ENCODE measurements at places on chromosomes 6 and 20.

DNA sequence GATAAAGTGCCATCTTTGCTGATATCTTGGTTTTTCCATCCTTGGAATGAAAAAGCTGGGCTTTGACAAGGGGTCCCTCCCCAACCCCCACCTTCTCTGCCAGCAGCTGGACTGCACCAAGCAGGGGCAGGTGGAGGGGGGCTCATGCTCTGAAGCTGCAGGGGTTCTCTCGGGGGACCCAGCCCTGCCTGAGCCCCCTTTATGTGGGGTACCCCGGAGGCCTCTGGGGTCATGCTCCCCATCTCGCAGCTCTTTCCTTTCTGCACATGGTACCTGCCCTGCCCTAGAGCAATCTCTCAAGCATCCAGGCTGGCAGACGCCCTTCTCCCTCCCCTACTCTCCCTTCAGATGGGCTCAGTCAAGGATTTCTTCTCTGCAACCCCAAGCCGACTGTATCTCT, 146.7 kb upstream of the PTPN1 start:
- no peak for DNase-seq

DNA sequence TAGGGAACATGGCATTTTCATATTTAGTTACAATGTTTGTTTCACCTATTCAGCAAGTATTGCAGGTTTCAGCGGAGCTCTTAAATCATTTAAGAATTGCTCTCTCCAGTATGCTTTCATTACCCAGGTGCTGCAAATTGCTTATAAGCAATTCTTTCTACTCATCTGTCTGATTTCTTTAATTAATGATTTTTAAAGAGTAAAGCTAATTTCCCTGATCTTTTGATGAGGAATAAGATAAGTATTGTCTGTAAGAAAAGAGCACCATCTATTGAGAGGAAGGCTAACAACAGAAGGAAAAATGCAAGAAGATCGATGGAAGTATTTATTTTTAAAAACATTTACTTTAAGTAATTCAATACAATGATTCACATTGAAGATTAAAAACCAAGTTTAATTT, 2.0 kb downstream of the OPRM1 start:
- DNase-seq, result no peak

- DNase-seq, result no peak
Measured at GRCh38 chr20:38345643-38346042, 639 bp upstream of the LBP start.

- DNase-seq, result no peak
Measured at GRCh38 chr20:23242104-23242503, 108.5 kb upstream of the NXT1 start.

DNA sequence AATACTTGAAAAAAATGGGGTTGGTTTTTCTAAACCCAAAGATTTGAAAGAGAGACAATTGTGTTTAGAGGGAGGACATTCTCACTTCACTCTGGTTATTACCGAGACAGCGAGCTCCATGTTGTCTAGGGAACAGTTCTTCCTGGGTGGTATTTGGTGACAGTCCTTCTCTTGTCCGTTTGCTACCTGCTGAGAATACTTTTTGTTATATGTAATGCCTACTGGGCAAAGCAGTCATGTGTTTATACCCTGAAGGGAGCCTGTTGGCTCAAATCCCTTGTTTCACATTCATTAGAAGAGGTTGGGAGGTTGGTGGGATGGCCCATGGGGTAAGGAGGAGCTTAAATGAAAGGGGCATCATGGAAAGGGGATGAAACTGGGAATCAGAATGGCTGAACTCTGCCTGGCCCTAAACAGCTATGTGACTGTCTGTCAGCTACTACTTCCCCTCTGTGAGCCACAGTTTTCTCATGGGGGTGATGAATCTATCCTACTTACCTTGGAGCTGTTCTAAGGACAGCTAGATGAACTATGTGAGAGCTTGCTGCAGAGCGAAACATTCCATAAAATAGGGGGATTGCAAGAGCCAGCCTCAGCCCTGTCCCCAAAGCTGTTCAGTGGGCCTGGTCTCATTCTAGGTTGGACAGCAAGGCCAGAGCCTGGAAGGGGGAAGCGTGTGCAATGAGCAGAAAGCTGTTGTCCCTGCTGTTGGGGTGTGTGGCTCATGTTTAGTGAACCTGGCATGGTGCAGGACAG, 43.5 kb downstream of the FNDC1 start:
- no peak for DNase-seq

DNA sequence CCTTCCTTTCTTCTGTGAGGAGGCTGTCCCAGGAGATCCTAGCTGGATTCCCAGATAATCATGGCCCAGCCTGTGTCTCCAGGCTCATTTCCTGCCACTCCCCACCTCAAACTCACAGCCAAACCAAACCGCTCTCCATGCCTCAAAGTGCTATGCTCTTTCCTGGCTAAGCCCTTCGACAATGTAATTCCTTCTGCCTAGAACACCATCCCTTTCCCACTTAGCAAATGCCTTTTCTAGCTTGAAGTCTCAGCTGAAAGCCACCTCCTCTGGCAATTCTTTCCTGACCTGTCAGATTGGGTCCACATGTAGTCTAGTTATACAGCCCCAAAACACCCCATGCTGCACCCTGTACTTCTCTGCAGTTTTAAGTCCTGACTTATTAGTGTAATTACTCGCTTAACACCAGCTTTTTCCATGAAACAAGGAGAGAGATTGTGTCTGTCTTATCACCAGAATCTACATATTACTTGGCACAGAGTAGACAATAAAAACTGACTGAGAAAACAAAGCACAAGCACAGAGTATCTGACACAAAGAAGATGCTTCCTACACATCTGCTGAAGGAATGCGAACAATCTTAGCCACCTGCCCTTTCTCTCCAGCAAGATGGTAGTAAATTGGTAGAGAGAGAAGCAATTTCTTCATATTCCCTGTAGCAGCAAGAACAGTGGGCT, 5.4 kb downstream of the TRIM26 start:
- no peak for DNase-seq

DNA sequence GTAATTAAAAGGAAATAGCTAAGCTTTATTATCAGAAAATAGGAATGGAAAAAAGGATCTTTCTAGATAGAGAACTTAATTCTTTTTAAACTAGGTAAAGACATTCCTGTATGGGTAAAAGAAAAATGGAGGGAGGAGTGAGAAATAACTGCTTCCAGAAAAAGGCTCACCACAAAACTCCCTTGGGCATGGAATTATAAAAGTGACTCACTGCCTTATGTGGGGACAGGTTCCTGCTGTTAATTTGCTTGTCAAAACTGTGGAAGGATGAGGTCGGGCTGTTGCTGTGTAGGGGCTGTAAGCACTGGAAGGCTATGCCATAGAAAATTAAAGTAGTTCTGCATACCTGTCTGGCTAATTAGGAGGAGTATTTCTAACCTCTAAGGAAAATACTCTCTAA, 158.7 kb downstream of the UBE3D start:
- no peak for DNase-seq

GRCh38 chr6:170314983-170315382, 8.4 kb downstream of the FAM120B start:
- no peak for DNase-seq

DNA sequence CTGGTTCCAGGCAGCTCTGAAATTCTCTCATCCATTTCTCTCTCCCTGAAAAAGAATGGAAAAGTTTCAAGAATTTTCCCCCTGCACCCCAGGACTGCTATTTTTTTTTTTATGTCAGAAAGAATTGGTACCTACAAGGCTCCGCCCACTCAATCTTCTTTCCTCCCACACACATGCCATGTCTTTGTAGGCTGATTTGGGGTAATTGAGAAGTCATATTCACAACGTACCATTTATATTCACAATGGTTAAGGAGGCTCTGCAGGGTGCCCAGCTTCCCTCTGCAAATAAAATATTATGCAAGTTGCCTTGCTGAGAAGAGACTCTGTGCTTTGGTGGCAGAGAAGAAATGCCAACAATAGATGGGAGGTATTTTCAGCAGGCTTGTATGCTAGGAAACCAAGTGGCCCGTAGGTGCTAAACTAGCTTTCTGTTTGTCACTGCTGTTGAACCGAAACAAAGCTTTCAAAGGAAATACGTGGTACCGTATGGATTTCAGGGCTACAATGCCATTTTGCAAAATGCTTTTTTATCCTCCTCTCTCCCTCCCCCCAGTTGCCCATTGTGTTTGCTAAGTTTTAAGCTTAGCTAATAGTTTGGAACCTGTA, 150.0 kb downstream of the PHACTR1 start:
- DNase-seq, result no peak

GRCh38 chr6:35343092-35343834, 905 bp downstream of the PPARD start:
- no peak for DNase-seq

GRCh38 chr6:33299237-33299944, 649 bp upstream of the RGL2 start:
- DNase-seq, result peak; percentile 86

DNA sequence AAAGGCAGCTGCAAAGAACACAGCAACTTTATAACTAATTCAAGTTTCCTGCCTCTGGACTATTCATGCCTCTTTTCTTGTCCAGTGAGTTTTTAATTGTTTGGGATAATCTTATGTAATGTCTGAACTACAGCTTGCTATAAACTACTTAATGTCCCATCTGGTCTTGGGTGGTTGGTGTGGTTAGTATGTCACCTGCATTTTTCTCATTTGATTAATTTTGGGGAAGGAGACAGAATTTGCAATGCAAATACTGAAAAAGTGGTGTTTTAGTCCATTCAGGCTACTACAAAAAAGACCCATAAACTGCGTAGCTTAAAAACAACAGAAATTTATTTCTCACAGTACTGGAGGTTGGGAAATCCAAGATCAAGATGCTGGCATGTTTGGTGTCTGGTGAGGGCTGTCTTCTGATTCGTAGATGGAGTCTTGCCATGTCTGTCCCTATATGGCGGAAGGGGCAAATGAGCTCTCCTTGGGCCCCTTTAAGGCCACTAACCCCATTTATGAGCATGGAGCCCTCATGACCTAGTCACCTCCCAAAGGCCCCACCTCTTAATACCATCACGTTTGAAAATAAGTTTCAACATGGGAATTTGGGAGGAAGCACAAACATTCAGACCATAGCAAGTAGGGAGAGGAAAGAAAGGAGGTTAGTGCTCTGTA, 22.4 kb downstream of the RNF8 start:
- no peak for DNase-seq

GRCh38 chr6:131212024-131212423, 76.8 kb downstream of the AKAP7 start:
- DNase-seq, result no peak

GRCh38 chr6:70110126-70111022, 192.5 kb downstream of the COL9A1 start:
- no peak for DNase-seq

GRCh38 chr6:159935633-159936032, 33.2 kb upstream of the IGF2R start:
- no peak for DNase-seq

- no peak for DNase-seq
Measured at GRCh38 chr20:61599541-61599992, 347.5 kb downstream of the CDH4 start.

DNA sequence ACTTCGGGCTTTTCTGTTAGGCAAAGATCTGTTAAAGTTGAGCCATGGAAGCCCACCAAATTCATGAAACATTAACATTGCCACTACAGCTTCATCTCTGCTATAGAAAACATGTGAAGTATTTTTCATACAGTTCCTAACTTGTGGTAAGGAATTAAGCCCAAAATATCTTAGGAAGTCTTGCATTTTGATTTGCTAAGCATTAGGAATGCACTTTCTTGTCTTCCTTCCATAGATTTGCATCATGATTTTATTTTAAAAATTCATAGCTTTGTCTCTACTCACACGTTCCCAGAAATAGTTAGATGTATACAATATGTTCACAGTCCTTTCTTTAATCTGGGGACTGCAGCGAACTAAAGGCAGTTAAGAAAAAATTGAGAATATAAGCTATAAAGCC, 325.6 kb downstream of the CENPW start:
- no peak for DNase-seq

DNA sequence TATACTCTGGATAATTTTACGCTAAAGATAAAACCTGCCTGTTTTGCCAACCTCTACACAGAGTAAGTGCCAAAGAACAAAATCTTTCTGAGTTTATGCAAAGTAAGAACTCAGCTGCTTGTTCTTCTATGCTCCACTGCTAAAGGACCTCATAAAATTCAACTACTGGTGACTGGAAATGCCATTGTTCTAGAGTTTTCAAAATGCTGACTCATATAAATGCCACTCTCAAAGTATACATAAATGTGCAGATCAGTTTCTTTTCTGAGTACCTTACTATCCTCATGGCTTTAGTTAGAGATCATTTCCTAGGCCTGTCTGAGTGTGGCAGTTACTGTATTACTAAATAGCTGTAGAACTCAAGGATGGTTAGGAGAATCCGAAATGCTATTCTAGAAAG, 45.6 kb downstream of the LYRM4 start:
- no peak for DNase-seq

DNA sequence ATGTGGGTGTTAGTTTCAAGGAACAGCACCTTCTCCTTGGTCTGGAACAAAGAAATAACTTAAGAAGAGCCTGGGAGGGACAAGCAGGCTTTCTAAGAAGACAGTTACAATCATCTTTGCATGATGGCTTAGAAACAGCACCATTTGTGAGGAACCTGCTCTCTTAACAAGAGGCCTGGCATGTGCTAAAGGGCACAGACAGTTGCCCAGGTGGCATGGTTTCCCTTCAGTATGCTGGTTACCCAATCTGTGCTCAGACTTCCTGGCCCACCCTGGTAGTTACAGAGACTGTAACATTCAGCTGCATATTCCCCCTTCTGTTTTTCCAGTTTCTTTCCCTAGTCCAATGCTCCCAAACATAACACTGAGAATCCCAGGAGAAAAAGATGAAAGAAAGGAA, 84.0 kb downstream of the CHD6 start:
- no peak for DNase-seq

- no peak for DNase-seq
Measured at GRCh38 chr6:64238071-64238470, 602.5 kb downstream of the PHF3 start.

DNA sequence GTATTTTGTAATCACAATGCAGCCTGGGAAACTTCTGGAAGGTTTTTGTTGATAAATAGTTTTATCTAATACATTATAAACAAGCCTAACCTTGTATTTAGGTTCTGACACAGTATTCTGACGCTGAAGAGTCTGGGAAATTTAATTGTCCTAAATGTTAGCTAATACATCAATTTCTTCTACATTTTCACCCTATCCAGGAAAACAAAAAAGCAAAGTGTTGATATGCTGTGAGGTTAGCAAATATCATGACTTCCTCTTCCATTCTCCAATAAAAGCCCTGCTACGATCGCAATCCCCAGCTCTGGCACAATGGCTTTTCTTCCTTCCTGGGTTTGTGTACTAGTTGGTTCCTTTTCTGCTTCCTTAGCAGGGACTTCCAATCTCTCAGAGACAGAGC, at the start of gene C6orf58:
Gene C6orf58, plus strand, starts transcription at position 301 of the 400 bp plus-strand sequence. Its CDS starts 12 bp downstream, at position 313.
- DNase-seq, result no peak

DNA sequence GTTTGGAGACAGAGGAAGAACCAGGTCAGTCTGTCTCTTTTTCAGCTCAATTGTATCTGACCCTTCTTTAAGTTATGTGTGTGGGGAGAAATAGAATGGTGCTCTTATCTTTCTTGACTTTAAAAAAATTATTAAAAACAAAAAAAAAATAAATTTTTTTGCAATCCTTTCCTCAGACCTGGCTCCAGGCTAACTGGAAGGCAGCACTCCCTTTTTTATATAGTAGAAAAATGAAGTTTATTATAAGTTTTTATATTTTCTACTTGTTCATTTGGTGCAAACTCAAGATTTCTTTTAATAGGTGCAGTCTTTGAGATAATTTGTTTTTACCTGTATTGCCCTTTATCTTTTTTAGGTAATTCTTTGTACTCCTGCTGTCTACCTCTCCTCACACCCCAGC, 129.6 kb downstream of the SULF2 start:
- no peak for DNase-seq

GRCh38 chr6:72290620-72291019, 331.2 kb upstream of the KCNQ5 start:
- no peak for DNase-seq

GRCh38 chr6:97901531-97901930, 618.5 kb upstream of the MMS22L start:
- no peak for DNase-seq

Data from activated CD4-positive, CD25-positive, alpha-beta regulatory T cell treated with anti-CD3 and anti-CD28 coated beads, Interleukin-2, amount 50 U/mL, for 16 hours (primary cell).